ENCODE measurements at places on chromosomes 4 and X.

DNA sequence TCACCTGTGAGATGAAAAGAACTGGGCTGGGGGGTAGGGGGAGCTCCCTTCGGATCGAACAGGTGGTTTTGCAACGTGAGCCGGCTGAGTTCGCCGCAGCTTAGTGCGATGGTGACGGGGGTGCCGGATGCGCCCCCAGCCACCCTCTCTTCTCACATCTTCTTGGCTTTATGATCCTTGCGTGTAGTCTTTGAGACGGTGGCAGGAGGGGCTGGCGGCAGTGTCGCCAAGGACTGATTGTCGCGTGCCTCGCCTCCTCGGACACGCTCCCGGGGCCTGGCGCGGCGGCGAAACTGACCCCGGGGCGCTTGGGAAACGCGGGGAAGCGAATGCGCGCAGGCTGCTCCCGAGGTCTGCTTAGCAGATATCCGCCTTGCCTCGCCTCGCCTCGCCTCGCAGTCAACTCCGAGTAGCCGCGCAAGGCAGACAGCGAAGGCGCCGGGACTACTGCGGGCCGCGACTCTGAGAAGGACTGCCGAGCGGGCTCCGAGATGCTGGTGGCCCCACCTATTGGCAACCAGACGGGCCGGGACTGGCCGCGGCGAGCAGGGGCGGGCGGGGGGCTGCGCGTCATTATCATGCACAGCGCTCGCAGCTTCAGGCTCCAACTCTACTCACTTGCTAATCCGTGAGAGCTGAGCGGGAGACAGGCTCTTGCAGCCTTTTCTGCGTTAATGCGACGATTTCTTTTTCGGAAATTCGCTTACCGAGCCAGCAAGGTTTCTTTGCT is 1.5 kb downstream of the GRID2 start:
- no peak for DNase-seq

DNA sequence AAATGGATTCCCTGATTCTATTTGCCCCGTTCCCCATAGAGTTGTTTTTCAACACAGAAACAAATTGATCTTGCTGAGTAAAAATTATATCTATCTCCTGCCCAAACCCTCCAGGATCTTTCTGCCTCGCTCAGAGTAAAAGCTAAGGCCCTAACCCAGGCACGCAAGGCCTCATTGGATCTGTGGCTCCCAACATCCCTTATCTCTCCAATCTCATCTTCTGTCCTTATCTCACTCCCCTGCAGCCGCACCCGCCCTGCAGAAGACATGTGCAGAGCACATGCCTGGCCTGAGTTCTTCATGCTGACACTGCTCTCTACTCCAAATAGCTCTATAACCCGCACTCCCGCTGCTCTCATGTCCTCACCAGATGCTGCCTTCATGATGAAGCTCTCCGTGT is 543.8 kb upstream of the ZFP42 start:
- no peak for DNase-seq

- DNase-seq, result no peak
Observed at GRCh38 chr4:141840299-141840986, 204.1 kb downstream of the IL15 start.

DNA sequence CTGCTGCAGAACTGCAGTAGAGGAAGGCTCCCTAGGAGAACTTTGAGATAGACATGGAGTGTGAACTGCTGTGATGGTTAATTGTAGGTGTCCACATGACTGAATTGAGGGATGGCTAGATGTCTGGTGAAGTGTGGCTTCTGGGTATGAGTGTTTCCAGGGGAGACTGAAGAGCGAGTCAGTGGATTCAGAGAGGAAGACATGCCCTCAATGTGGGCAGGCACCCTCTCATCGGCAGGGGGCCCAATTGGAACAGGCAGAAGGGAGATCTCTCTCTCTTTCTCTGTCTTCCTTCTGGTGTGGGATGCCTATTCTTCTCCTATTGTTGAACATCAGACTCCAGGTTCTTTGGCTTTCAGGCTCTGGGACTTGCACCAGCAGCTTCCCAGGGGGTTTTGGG is 304.7 kb upstream of the GATB start:
- DNase-seq, result no peak

GRCh38 chr4:80507507-80507906 is 172.0 kb downstream of the CFAP299 start:
- DNase-seq, result no peak

Measured in suppressor macrophage treated with lipopolysaccharide for 1 hour (primary cell).